Stimulated activated CD4-positive, alpha-beta T cell treated with anti-CD3 and anti-CD28 coated beads, Interleukin-4, amount 100 ng/mL, for 1 hour (primary cell): ENCODE measurements at places on chromosomes 11 and 22.

- DNase-seq: no peak
These were observed 8.7 kb upstream of the GLB1L3 start for GRCh38 chr11:134267461-134267860.

- DNase-seq: no peak
These were observed 92.5 kb downstream of the LRRC32 start for GRCh38 chr11:76577921-76578653.

GRCh38 chr11:69010964-69011623, 2.0 kb downstream of the MRGPRF start:
- peak; percentile 38 for DNase-seq

DNA sequence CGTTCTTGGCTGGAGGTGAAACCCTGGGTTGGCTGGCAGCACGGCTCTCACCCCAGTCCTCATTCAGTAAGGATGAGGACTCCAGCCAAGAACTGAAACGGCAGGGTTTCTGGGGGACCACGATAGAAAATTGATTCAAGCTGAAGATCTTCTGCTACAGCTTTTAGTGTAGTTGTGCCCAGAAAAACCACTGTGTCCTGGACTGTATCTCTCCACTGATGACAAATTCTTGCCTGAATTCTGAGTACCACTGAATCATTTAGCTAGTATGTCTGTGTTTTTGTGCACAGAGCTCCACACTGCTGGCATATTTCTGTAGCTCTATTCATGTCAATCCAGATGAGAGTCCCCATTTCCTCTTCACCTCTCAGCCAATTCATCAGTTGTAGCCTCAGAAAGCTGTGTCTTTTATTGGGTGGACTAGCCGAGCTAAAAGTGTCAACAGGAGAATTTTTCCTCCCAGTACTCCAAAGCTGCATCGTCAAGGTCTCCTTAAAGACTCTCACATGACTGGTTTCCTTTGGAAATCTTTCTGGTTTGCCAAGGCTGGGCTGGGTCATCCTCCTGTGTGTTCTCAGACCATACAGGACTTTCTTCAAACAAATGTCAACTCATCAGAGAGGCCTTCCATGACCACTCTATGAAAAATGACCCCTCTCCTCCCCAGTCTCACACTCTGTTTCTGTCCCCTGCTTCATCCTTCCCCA, 144.6 kb downstream of the LDLRAD3 start:
- DNase-seq: no peak

DNA sequence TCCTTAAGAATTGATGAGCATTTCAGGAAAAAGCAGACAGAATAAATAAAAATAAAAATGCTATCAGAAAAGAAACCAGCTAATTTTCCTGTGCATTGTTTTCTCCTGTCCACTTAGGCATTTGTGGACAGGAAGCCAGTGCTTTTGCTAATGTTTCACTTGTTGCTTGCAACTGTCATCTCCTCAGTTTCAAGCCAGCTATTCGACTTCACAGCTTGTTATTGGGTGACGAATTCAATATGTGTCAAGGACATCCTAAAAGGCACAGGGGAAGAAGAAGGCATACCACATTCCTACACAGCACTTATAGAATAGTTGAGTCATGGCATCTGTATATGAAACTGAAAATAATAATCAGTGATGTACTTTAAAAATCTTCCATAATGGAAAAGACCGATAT, 530.6 kb upstream of the KIRREL3 start:
- no peak for DNase-seq

DNA sequence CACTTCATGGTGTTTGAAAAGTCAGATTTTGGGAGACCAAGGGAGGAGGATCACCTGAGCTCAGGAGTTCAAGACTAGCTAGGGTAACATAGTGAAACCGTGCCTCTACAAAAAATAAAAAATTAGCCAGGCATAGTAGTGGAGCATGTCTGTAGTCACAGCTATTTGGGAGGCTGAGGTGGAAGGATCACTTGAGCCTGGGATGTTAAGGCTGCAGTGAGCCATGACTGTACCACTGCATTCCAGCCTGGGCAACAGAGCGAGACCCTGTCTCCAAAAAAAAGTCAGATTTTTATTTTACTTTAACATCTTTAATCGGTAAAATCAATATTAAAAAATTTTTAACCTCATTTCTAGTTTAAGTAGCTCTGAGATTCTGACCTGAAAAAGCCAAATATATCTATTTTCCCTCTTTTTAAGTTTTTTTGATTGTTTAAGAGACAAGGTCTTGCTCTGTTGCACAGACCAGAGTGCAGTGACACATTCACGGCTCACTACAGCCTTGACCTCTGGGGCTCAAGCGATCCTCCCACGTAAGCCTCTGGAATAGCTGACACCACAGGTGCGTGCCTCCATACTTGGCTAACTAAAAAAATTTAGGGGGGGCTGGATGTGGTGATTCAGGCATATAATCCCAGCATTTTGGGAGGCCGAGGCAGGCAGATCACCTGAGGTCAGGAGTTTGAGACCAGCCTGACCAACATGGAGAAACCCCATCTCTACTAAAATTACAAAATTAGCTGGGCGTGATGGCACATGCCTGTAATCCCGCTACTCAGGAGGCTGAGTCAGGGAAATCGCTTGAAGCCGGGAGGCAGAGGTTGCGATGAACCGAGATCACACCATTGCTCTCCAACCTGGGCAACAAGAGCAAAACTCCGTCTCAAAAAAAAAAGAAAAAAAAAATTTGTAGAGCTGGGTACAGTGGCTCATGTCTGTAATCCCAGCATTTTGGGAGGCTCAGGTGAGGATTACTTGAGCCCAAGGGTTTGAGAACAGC, 48.4 kb downstream of the SFI1 start:
- DNase-seq: no peak

DNA sequence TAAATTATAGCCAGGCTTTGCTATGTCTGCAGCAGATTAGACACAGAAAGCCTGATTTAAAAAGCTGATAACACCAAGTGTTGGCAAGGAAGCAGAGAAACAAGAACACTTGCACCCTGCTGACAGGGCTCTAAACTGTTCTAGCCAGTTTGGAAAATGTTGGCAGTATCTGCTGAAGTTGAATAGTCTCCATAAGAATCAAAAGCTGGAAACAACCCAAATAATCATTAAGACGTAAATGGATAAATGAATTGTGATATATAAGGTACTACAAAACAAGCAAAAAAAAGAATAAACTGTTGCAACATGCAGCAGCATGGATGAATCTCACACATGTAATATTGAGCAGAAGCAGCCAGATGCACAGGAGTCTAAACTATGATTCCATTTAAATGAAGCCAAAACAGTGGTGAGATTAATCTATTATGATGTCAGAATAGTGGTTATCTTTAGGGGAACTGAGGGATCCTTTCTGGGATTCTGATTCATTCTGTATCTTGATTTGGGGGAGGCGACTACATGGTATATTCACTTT, 40.4 kb upstream of the ADORA2A start:
- DNase-seq: no peak

DNA sequence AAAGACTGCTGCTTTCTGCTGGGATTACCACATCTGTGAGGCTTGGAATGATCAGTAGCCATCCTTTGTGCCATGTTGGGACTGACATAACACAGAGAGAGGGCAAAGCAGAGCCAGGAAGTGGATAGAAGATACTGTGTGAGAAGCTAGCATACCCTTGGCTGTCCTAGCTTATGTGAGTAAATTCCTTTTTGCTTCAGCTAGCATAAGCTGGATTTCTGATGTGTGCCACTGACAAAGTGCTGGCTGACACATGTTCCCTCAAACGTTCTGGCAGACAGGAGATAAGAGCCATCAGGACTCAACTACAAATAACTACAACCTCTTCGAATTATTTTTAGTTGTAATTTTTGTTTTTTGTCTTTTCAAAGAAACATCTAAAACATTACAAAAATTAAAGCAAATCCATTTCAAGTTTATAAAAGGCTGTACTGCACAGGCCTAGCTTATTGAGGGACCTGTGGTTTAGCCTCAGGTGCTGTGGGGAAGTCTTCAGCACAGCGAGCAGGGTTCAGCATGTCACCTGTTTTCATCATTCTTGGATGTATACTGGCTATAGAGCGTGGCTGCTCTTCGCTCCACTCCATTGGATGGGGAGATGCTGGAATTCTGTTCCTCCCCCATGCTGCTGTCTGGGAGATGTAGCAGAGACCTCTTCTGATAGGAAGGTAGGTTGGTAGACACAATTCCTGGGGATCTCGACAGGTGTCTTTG, 120.9 kb downstream of the SWAP70 start:
- DNase-seq: no peak

DNA sequence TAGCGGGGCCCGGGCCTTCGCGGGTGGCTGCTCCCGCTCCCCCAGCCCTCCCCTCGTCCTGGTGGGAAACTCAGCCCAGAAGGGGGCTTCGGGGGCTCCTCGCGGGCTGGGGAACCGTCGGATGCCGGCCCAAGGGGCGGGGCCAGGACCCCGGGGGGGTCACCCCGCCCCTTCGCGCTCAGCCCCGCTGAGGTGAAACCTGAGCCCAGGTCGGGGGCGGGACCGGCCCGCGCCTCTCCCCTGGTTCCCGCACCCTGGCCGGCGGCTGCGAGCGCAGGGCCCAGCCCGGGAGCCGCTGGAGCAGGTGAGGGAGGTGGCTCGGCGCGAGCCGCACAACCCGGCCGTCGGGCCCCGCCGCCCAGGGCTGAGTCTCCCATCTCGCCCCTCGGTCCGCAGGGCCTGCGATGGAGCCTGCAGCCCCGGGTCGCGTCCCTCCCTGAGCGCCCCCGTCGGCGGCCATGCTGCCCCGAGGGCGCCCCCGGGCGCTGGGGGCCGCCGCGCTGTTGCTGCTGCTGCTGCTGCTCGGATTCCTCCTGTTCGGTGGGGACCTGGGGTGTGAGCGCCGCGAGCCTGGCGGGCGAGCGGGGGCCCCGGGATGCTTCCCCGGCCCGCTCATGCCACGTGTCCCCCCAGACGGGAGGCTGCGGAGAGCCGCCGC, at the start of gene LARGE2:
Gene LARGE2 (plus strand): TSS at position 232 of the 658 bp plus-strand sequence. CDS start 227 bp downstream, at position 459.
- no peak for DNase-seq

DNA sequence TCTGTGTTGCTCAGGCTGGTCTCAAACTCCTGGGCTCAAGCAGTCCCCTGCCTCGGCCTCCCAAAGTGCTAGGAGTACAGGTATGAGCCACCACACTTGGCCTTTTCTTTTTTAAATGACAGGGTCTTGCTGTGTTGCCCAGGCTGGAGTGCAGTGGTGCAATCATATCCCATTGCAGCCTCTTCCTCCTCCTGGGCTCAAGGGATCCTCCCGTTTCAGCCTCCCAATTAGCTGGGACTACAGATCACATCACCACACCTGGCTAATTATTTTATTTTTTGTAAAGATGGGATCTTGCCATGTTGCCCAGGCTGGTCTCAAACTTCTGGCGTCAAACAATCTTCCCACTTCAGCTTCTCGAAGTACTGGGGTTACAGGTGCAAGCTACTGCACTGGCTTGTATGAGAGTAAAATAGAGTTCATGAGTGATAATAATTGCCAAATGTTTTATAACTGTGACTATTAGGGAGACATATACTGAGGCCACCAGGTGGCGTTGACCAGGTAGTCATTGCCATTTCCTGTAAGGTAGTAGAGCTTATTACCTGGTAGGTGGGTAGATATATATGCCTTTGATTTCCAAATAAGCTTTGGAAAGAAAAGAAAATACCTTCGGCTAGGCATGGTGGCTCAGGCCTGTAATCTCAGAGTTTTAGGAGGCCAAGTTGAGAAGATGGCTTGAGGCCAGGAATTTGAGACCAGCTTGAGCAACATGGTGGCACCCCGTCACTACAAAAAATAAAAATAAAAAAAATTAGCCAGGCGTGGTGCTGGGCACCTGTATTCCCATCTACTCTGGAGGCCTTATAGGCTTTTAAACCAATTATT, 5.4 kb downstream of the FDX1 start:
- DNase-seq: peak; percentile 13

GRCh38 chr11:119284344-119285157, 32.4 kb downstream of the MCAM start:
- no peak for DNase-seq
